DMS79 (cell line): ENCODE measurements at places on chromosomes 2 and 18.

- no peak for DNase-seq
Observed at GRCh38 chr2:29841386-29842004, 79.9 kb downstream of the ALK start.

DNA sequence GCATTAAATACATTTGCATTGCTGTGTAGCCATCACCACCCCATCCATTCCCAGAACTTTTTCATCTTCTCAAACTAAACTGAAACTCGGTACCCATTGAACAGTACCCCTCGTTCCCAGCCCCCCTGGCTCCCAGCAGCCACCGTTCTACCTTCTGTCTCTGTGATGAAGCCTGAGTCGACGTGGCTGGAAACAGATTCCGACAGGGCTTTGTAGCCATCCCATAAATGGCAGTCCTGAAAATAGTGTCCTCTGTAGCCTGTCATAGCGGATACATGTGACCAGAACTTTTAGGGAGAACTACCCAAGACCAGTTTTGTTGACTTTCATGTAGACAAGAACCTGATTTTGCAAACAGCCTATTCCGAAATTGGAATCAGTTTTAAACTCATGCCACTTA is 59.1 kb downstream of the TSHZ1 start:
- no peak for DNase-seq

DNA sequence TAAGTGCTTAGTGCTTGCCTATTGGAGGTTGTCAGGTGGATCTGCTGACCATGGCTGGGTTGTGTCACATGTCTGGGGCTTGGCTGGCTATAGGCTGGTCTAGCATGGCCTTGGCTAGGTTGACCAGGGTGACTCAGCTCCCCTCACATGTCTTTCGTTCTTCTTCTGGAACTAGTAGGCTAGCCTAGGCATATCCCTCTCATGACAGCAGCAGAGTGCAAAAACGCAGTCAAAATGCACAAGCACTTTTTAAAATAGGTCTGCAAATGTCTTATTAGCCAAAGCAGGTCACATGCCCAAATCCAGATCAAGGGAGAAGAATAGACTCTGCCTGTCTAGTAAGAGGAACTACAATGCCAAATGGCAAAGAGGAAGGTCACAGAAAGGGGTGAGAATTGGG is 179.7 kb upstream of the ACVR2A start:
- no peak for DNase-seq

GRCh38 chr2:128818248-128818647 is 499.6 kb upstream of the HS6ST1 start:
- peak; percentile 10 for DNase-seq

DNA sequence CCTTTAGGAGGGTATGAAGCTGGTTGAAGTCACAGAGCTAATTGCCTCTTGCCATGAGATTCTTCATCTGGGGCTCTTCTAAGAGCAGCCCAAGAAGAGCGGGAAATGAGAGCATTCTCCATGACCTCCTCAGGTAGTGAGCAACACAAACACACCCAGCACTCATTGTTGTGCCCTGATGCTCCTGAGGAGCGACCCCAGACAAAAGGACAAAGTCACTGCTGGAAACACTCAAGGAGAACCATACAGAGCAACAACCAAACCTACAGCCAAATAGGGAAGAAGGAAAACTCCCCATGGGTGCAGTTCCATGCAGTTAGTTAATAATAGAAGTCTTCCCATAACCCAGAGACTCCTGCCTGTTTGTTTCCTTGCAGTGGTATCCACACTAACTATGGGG is 426.0 kb upstream of the CRIM1 start:
- no peak for DNase-seq

DNA sequence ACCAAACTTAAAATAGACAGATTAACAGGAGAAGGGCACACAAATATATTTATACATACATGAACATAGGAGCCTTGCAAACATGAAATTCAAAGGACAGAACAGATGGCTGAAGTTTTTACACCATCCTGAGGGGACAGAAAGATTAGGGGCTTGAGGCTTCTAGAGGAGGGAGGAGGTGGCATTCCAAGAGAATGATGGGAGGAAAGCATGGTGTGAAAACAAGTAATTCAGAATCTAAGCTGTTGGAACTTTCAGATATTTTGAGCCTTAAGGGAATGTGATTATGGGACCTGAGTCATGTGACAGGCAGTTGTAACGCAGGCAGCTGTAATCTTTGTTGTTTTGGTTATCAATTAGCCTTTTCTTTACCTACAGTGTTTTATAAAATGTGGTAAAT is 225.2 kb upstream of the SPOPL start:
- DNase-seq: no peak

GRCh38 chr18:43571078-43571689 is 293.9 kb upstream of the SYT4 start:
- no peak for DNase-seq

- no peak for DNase-seq
Observed at GRCh38 chr2:159150280-159150746, 136.2 kb downstream of the WDSUB1 start.

DNA sequence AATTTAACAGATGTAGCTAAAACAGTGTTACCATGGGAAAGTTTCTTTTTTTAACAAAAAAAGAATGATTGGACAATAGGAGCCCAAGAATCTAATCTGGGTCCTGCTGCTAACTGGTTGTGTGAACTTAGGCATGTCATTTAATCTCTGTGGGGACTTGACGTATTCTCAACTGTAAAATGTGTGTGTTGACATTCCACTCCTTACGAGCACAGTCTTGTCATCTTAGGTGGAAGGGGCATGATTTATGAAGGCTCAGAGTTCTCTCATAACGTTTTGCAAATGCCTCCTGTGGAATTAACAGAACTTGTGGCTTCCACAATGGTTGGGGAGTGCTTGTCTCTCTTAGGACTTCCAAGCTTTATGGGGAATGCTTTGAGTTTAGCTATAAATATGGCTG is 125.9 kb upstream of the SATB2 start:
- DNase-seq: no peak

DNA sequence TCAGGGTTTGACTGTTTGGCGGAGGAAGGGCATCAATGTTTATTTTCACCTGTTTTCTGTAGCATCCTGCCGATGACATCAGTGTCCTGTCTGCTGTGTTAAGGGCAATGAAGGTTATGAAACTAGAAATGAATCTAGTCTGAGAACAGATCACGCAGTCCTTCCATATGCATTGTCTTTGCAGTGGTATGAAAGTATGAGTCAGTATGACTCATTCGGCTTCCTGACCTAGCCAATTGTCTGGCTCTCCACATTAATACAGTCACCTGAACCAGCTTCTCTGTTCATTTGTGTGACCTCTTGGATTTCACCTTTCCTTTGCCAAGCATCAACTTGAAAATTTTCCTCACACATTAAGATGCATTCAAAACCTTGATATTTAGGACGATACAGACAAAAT is 353.8 kb downstream of the RND3 start:
- DNase-seq: no peak

- no peak for DNase-seq
Observed at GRCh38 chr2:215522237-215522636, 86.4 kb upstream of the FN1 start.

DNA sequence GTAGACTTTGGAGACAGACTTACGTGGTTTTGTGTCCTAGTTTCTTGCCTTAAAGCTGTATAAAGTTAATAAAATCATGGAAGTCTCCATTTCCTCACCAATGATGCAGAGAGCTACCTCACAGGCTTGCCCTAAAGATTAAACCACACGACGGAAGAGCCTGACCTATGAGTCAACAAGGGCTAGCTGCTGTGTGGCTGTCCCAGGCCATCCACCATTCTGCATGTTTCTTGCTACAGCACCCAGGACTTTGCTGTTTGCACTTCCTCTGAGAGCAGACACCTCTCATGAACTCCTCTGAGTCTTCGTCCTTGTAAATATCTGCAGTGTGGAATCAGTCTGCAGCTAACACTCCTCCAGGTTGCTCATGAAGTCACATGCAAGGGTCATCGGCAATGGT is 160.0 kb upstream of the TRIB2 start:
- no peak for DNase-seq

GRCh38 chr2:117359266-117359914 is 455.1 kb upstream of the DDX18 start:
- DNase-seq: no peak

GRCh38 chr2:37573451-37574388 is 97.7 kb downstream of the CDC42EP3 start:
- DNase-seq: no peak

- no peak for DNase-seq
Observed at GRCh38 chr2:72111061-72111460, 36.6 kb downstream of the CYP26B1 start.

- DNase-seq: no peak
Observed at GRCh38 chr2:231189571-231190495, 8.6 kb upstream of the ARMC9 start.

- DNase-seq: no peak
Observed at GRCh38 chr18:22278798-22279197, 109.4 kb downstream of the GATA6 start.

- no peak for DNase-seq
Observed at GRCh38 chr18:36582988-36583745, 245.6 kb downstream of the TPGS2 start.

DNA sequence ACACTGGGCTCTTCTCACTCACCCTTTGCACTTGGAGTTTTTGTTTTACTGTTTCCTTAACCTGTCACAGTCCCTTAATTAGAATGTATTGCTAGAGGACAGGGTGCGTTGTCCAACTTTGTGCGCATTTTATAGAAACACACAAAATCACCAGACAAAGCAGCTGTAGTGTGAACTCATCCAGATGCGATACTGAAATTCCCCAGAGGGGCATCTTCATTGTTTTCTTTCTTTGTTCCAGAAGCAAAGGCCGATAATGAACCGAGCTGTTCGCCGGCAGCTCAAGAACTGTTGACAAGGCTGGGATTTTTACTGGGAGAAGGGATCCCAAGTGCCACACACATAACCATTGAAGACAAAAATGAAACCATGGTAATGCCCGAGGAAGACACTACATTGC is 137.6 kb downstream of the WDSUB1 start:
- DNase-seq: no peak

DNA sequence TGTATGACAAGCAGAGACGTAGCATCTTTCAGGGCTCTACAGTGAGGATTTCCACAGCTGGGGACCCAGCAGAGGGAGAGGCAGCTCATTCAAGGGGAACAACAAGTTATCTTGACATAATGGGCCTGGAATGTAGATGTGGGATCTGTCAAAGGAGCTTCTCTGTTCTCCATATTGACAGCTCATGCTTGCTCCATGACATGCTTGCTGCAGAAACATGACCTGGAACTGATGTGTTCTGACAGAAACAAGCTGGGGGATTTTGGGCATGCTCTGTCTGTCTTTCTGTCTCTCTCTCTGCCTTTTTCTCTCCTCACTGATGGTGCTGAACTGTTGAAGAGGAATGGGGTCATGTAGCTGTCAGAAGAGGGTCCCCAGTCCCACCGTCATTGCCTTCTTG is 79.6 kb downstream of the MMADHC start:
- DNase-seq: no peak

GRCh38 chr2:5464657-5465056 is 227.5 kb upstream of the SOX11 start:
- no peak for DNase-seq

GRCh38 chr2:10285556-10286198 is 17.0 kb upstream of the HPCAL1 start:
- peak; percentile 69 for DNase-seq
